ENCODE measurements at places on chromosomes 7 and 10. TPM values are rescaled to one million over a fixed set of nuclear protein-coding genes. Genes with fewer than 3 reads are reported as not detected.

Gene PDLIM1
- 176 TPM for polyA plus RNA-seq

Gene PLPP4
- 10.8 TPM for polyA plus RNA-seq

Gene LUC7L2
- polyA plus RNA-seq = 75.3 TPM

Gene TMEM229A
- not detected for polyA plus RNA-seq

Gene BMPER
- 4.5 TPM for polyA plus RNA-seq
